ENCODE measurements at places on chromosomes 11 and 22. TPM values are rescaled to one million over a fixed set of nuclear protein-coding genes. Genes with fewer than 3 reads are reported as not detected.

DNA sequence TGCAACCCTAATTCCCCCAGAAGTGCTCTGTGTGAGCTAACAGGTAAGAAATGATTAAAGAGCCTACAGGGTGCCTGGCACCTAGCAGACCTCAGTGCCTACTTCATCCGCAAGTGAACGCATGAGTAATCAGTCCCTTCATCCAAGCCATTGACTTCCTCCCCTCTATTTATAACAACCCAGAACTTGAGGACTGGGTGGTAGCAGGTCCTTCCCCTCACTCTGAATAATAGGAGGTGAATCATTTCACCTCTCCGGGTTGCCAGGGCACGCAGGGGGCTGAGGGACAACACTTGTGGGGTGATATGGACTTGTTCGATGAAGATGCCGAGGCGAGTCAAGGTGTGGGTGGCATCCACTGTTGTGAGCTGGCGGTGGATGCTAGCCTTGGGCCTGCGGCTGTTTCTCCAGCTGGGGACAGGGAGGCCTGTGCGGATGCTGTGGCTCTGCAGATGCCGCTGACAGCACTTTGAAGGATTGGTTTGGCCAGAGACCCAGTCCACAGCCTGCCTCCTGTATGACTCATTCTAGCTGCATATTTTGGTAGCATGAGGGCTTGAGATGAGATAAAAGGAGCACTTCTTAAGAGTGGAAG lies 11.7 kb upstream of the SORL1-AS1 start:
- peak; percentile 73 for DNase-seq
- H3K4me3 ChIP-seq = peak overlapping the region; percentile 11
- no peaks in the 10 kb centered on the region for H3K27me3 ChIP-seq
- peaks cover 86% of the 10 kb centered on the region for H3K4me1 ChIP-seq
- H3K27ac ChIP-seq = peak overlapping the region; percentile 92
- H3K36me3 ChIP-seq = peaks cover 14% of the 10 kb centered on the region

DNA sequence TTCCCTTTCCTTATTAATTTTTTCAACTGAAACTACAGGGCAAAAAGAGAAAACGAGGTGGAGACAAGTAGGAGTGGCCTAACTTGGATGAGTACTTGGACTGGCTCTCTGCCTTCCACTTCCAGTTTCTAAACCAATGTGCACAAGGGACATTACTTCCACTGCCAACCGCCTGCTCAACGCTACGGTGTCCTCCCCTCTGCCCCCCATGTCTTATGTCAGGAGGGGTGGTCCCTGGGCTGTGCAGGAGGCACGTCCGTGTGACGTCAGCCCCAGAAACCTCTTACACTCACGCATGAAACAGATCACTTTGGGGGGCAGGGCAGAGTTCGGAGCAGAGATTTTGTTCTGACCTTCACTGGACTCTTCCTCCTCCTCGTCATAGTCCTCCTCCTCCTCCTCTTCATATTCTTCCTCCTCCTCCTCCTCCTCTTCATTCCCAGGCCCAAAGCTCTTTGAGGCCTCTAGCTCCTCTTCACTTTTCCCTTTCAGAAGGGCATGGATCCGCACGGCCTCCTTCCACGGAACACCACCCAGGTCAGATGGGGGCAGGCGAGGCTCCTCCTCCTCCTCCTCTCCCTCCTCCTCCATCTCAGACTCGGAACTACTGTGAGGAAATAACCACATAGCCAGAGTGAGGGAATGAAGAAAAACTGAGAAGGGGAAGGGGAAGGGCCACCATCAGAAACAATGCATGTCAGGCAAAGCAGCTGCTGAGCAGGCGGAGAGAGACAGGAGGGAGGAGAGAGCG lies 57.4 kb upstream of the BID start:
- no peaks in the 10 kb centered on the region for H3K36me3 ChIP-seq
- no peak overlapping the region for H3K27ac ChIP-seq
- no peak overlapping the region for H3K4me3 ChIP-seq
- H3K4me1 ChIP-seq = peaks cover 2% of the 10 kb centered on the region
- no peak for DNase-seq
- H3K27me3 ChIP-seq = no peaks in the 10 kb centered on the region

GRCh38 chr22:42799461-42800405 lies 57.3 kb downstream of the ARFGAP3 start:
- H3K27ac ChIP-seq = no peak overlapping the region
- DNase-seq = no peak
- no peak overlapping the region for H3K4me3 ChIP-seq
- H3K4me1 ChIP-seq = no peaks in the 10 kb centered on the region
- H3K27me3 ChIP-seq = no peaks in the 10 kb centered on the region

GRCh38 chr11:17439316-17439782 lies 37.3 kb downstream of the ABCC8 start:
- H3K27me3 ChIP-seq = peaks cover 25% of the 10 kb centered on the region
- peaks cover 23% of the 10 kb centered on the region for H3K4me1 ChIP-seq
- H3K27ac ChIP-seq = no peak overlapping the region
- DNase-seq = no peak
- H3K4me3 ChIP-seq = no peak overlapping the region

- DNase-seq = no peak
- H3K4me1 ChIP-seq = peaks cover 16% of the 10 kb centered on the region
- H3K27me3 ChIP-seq = peaks cover 27% of the 10 kb centered on the region
- H3K36me3 ChIP-seq = no peaks in the 10 kb centered on the region
- H3K4me3 ChIP-seq = no peak overlapping the region
- no peak overlapping the region for H3K27ac ChIP-seq
Measured at GRCh38 chr11:76150141-76150540, 56.2 kb downstream of the WNT11 start.

Gene OR6T1
- not detected for total RNA-seq

Gene C1QTNF4
- 0.21 TPM for total RNA-seq
